ENCODE measurements at places on chromosomes 6 and 20. TPM values are rescaled to one million over a fixed set of nuclear protein-coding genes. Genes with fewer than 3 reads are reported as not detected.
A peak's percentile ranks its signal among the peaks of the same experiment; 100 is the strongest.

- DNase-seq: no peak
These were observed 92.0 kb upstream of the FRMD1 start for GRCh38 chr6:168170841-168171601.

DNA sequence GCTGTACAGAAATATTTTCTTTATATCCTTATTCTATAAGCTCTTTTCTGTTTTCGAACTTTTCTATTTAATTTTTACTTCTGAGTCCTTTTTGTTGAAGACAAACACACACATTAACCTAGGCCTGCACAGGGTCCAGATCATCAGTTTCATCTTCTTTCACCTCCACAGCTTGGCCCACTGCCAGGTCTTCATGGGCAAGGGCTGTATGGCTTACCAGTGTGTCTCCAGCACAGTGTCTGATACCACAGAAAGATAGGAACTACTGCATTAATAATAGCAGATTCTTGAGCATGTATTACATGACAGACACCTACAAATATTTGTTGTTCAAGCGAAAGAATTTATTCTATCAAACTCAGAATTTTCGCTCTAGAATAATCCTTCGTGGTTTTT, 24.4 kb downstream of the QKI start:
- DNase-seq: peak; percentile 33

DNA sequence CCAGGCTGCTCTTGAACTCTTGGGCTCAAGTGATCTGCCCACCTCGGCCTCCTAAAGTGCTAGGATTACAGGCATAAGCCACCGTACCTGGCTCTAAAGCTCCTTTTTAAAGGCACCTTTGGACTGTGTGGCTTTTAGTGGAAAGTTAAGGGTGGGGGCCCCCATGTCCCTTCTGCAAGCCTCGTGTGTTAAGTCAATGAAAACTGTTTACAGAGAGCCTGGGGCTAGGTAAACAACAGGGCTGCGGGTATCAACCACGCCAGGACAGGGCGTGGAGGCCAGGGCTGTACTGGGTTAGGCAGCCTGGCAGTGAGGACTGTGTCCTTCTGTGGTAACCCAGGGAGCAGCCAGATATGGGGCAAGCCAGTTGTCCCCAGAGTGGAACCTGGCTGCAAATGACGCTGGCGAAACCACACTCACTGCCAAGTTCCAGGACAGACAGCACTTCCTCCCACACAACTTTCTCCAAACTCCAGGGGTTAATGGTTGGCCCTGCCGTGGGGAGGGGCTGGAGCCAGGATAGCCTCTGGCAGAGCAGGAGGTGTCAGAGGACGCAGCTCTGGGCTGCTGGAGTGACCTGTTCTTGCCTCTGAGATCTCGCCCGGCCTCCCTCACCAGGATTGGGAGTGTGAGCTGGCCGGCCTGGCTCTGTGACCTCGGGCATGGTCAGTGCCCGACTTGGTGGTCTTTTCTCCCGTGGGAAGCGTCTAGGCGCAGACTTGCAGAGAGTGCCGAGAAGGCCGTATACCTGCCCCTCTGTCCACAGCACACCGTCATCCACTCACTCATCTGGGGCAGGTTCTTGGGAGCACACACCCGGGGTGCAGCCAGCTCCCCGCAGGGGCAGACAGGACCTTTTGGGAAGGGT, 3.2 kb downstream of the SLC17A9 start:
- DNase-seq: no peak

GRCh38 chr6:129565811-129566210, 144.2 kb downstream of the ARHGAP18 start:
- no peak for DNase-seq

GRCh38 chr20:34324541-34324940, 21.4 kb upstream of the AHCY start:
- no peak for DNase-seq

Gene TFAP2A
- 10.1 TPM for polyA plus RNA-seq

- no peak for DNase-seq
These were observed 27.8 kb downstream of the CASS4 start for GRCh38 chr20:56439771-56440291.

Gene GSTA2
- 133 TPM for polyA plus RNA-seq

DNA sequence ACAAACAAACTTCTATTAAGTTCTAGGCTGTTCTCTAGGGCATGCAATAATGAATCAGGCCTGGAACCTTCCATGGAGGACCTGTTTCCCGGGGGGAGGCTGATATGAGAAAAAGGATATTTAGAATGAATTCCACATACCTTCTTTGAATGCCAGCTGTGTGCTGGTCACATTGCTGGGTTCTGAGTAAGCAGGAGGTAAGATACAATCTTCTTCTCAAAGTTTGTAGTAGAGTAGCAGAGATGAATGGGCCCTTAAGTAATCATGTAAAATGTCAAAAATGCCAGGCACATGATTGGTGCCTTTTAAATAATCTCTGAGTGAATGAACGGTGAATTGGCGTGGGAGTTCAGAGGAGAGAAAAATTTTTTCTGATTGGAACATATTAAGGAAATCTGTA, 47.4 kb downstream of the TGM2 start:
- no peak for DNase-seq

DNA sequence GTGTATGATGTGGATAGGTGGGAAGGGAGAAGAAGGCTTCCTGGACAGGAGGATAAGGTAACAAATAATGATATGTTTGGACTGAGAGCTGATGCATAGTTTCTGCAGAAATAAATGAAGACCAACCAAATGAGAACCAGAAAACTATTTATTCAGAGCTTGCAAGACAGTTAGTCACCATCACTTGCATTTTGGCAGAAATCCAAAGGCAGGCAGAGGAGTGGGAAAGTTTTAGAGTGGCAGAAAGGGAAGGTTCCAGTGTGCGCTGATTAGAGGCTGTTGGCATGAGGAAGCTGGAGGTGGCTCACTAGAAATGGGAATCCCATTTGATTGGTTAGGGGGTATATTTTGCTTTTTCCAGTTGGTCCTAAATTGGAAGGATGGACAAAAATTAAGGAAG, 13.0 kb upstream of the F13A1 start:
- DNase-seq: no peak

DNA sequence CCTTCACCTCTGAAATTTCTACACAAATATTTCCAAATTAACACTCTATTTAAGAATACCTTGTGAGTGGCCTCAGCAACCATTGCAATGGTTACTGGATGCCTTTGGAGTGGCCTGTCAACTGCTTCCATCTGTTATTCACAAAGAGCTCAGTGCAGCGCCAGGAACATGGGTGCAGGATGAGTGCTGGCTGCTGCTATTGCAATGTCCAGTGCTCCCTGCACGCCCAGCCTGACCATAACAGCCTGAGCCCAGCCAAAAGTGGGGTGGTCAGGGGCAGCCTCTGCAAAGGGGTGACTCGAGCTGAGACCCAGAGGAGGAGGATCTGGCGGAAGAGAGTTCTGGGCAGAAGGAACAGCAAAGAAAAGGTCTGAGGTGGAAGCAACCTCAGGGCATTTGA, 18.4 kb downstream of the CASS4 start:
- no peak for DNase-seq

Gene EPB41L1
- polyA plus RNA-seq: 53.2 TPM

- no peak for DNase-seq
These were observed 44.1 kb downstream of the ELOVL2 start for GRCh38 chr6:10999994-11000393.

DNA sequence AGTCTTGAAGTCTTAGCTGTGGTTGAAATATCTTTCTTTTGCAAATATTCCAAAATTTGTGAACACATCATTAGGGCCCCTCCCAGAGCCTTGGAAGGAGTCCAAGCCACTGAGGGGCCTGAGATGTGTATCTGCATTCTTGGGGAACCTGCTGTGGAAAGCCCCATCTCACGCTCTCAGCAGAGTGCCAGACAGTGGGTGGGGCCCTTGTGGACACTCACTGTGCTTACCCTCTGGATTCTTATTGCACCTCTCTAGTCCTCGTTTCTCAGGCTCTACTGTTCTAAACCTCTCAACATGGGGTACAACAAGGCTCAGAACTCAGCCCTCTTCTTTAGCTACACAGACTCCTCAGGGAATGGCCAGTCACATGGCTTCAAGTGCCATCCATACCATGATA, 416.2 kb upstream of the CDH4 start:
- DNase-seq: no peak

Gene CPNE5
- polyA plus RNA-seq: 3.7 TPM

- no peak for DNase-seq
These were observed 81.4 kb downstream of the CD164 start for GRCh38 chr6:109300874-109301273.

Gene FABP7
- not detected for polyA plus RNA-seq

Gene FOXQ1
- polyA plus RNA-seq: 6.0 TPM

GRCh38 chr6:163170294-163170883, 244.1 kb upstream of the QKI start:
- DNase-seq: no peak
